Glomerular endothelial cell (primary cell): ENCODE measurements at places on chromosomes 1 and 21.
A peak's percentile ranks its signal among the peaks of the same experiment; 100 is the strongest.

- no peak for DNase-seq
Measured at GRCh38 chr1:82632155-82632554, 831.4 kb downstream of the ADGRL2 start.

- DNase-seq = no peak
Measured at GRCh38 chr1:85135392-85135798, 65.4 kb downstream of the SYDE2 start.

DNA sequence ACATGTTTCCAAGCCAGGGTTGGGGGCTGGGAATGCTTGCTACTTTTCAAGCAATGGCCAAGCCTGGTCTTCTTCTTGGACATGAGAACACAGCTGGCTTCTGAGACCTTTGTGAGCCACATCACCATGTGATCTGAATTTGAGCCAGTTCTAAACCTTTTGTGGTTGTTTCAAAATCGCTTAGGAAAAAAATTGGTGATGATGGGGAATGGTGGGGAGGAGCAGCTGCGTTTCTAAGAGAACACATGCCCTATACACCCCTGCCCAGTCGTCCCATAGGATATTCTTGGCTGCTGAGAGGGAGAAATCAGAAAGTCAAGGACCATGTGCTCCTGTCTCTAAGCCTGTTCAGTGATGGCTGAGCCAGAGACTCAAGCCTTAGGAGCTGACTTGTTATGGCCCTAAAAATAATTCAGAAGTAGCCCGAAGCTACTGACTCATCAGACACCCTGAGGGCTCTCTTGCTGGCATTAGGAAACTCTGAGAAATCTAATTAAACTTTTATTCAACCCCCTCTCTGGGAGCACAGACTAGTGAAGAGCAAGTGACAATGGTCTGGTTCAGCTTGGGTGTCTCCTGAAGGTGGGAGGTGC lies 30.5 kb downstream of the CCDC185 start:
- no peak for DNase-seq

DNA sequence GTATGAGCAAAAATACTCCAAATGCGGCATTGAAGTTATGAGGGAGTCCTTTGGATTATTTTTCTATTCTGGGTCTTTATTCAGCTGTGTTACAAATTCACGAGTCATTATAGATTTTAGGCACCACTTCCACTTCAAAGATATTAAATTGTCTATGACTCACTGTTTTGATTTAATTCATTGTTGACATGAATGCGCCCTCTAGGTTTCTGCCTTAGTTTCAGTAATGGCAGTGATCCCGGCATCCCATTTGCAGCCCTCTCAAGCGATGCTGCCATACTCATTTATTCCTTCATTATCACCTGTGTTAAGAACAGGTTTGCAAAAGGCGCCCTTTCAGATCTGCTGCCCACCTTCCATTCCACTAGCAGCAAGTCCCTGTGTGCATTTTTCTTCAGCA lies 14.0 kb downstream of the RSPO1 start:
- no peak for DNase-seq

GRCh38 chr1:42913426-42914091 lies 45.1 kb downstream of the SLC2A1 start:
- peak; percentile 60 for DNase-seq

- no peak for DNase-seq
Measured at GRCh38 chr1:219163401-219163954, 10.2 kb upstream of the LYPLAL1 start.
